SHP77 treated with DMSO at 0.1 percent for 48 hours (cell line): ENCODE measurements at places on chromosomes 2 and 18.
A peak's percentile ranks its signal among the peaks of the same experiment; 100 is the strongest.

- DNase-seq: no peak
Observed at GRCh38 chr2:217929272-217929671, 73.5 kb downstream of the TNS1 start.

DNA sequence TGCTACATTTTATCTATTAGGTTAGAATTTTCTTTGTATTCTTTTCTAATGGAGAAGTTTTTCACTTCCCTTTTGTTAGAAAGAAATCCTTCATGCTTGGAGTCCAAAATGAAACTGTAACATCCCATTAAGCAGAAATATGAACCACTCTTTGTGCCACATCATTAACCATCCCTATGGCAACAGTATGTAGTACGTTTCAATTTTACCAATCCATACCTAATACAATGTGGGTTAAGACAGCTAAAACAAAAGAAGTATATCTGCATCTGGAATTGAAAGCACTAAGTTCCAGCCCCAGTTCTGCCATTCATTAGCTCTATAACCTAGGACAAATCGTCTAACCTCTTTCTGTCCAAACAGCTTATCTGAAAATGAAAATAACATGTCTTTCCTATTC is 409.2 kb upstream of the SPHKAP start:
- no peak for DNase-seq

GRCh38 chr2:156652691-156653090 is 216.5 kb downstream of the GPD2 start:
- DNase-seq: no peak

GRCh38 chr18:25535495-25535894 is 183.5 kb upstream of the ZNF521 start:
- DNase-seq: no peak

GRCh38 chr2:157185476-157186227 is 71.9 kb upstream of the GALNT5 start:
- DNase-seq: no peak

- no peak for DNase-seq
Observed at GRCh38 chr18:49944663-49945062, 131.3 kb upstream of the ACAA2 start.

GRCh38 chr2:108820482-108820881 is 33.9 kb downstream of the CCDC138 start:
- no peak for DNase-seq

DNA sequence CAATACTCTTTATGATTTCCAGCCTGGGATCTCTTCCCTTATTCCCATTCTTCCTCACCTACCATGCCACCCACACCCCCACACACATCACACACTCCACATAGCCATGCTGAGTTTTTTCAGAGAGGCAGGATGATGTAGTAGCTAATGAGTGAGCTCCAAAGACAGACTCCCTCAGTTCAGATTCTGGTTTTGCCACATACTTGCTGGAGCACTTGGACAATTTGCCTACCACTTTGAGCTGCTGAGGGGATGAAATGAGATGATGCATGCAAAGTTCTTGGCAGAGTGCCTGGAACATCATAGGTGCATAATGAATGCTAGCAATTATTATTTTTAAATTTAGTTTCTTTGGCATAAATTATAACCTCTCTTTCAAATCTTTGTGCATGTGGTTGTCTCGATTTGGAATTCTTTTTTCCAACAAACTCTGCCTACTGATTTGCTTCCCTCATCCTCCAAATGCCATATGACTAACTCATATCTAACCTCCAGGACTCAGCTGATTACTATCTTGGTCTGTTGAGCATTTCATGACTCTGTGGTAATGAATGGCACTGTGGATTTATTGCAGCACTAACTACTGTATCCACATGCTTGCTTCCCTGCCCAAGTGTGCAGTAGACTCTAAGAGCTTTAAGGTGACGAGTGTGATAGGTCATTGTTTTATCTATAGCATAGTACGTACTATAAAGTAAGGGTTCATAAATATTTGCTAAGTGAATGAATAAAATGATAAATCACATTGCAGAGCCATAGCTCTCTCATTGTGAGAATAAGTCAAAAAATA is 99.1 kb downstream of the TACR1 start:
- DNase-seq: peak; percentile 25

GRCh38 chr2:37570773-37571586 is 100.5 kb downstream of the CDC42EP3 start:
- DNase-seq: no peak

- no peak for DNase-seq
Observed at GRCh38 chr2:150609831-150610582, 122.5 kb upstream of the RND3 start.

DNA sequence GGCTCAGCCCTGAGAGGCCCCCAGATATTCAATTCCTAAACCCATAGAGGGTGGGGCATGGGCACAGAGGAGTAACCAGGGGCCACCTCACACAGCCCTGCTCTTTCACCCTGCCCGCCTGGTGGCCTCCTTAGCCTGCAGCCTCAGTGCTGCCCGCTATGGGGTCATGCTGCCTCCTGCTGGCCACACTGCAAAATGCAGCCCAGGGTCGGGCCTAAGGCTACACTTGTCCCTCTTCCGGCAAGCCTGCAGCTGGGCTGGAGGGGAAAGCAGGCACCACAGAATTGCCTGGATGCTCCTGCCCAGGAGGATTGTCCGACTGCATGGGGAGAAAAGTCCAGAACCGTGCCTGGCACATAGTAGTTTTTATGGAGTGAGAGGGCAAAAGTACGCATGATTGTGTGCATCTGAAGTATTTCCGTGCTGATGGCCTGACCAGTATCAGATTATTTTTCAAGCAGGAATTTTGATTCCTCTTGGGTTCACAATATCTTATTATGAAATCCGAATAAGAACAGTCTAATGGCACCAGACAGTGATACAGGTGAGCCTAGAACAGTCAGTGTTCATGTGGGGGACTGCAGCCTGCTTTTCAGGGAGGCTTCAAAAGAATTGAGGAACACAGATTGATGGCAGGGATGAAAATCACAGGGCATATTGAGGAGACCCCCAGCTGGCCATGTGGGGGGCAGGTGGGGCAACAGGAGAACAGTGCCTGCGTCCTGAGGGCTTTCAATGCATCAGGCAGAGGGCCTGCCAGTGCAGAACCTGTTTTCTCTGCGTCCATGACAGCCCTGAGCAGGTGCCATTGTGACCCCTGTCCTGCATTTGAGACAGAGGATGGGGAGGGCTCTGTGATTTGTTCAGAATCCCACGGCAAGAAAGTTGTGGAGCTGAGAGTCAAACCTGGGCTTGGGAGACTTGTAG is 51.2 kb upstream of the ALPP start:
- no peak for DNase-seq

GRCh38 chr2:58109481-58109880 is 62.9 kb downstream of the VRK2 start:
- DNase-seq: no peak

DNA sequence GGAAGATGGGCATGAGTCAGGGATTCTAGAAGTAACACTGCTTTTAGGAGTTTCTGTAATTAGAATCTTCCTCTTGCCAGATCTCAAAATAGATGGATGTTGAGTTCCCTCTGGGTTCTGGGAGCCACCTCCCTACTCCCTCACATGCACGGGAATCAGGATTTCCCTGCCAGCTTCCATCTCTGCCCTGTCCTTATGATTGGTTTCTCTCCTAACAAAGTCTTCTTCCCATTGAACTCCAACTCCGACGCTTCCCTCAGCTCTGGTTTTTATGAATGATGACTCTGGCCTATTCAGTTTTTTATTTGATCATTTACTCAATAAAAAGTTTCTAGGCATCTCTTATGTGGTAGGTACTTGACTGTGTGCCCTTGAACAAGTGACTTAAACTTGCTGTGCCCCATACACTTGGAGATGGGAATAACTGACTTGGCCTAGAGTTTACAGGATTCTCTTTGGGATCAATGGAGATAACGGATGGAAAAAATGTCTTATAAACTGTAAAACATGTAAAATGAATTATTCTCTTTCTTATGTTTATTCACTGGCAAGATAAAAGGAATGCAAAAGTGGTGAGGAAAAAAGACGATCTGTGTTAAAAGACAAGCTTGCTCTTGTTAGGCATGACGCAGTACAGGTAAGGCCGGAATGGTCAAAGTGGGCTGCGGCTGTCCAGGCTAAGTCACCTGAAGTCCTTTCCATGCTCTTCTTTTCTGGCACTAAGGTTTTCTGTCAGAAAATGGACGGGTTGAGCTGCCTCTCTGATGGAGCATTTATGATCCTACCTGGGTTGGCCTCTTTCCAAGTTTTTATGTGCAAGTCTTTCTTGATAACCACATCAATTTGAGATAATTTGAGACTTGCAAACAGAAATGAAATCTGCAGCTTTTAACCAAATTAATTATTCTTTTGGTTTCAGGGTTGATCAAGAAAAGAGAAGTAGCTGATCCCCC is 199.6 kb downstream of the MYCN start:
- DNase-seq: no peak

GRCh38 chr2:68377137-68377780 is 12.2 kb downstream of the PLEK start:
- no peak for DNase-seq

GRCh38 chr2:101706819-101707177 is 9.3 kb downstream of the MAP4K4 start:
- DNase-seq: no peak

GRCh38 chr18:59742325-59743111 is 45.3 kb upstream of the CCBE1 start:
- DNase-seq: no peak

DNA sequence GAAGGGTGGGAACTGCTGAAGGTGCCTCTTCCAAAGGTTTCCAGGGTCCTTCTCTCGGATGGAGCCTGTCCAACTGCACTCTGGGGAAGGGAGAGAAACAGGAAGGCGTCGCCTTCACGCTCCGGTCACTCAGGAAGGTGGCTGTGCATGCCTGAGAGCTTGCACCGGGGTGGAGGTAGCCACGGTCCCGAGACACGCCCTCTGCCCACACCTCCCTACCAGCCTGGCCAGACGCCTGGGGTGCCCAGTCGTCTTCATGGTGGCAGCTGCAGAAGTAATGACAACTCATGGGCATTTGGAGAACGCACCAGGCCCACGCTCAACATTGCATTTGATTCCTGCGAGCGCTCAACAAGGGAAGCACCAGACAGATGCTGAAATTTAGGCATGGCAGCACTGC is 59.9 kb downstream of the ADNP2 start:
- no peak for DNase-seq
